ENCODE measurements at places on chromosomes 6 and 20.

DNA sequence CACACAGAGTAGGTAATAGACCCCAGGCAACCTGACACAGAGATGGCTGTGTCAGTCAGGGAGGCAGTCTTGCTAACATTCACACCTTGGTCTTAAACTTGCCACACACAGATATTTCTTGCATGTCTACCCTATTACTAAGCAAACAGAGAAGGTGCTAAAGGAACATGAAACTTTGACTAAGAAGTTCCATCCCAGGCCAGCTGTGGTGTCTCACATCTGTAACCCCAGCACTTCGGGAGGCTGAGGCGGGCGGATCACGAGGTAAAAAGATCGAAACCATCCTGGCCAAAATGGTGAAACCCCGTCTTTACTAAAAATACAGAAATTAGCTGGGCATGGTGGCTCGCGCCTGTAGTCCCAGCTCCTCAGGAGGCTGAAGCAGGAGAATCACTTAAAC is 222.4 kb upstream of the JARID2 start:
- no peak for DNase-seq

DNA sequence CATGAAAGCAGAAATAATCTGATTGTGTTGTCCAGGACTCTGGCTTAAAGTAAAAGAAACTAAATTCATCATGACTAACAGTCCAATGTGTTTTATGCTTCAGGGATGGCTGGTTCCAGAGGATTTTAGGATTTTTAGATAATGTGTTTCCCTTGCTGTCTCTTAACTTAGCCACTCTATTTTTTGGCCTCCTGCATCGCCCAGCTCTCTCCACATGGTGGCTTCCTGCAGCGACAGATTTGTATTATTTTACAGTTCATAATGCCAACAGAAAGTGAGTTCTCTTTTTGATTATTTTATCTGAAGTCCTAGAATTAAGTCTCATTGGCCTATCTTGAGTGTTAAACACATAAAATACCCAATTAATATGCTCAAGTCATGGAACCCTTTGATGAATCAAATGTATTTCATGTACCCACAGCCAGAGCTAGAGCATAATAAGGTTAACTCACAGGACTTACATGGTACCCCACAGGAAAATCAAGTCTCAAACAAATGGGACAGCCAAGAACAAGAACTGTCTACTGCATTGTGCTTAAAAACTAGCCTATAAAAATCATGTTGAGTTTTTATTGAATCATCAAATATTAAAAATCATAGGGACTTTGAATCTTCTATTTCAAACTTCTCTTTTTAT is 582.5 kb downstream of the DOK5 start:
- DNase-seq: no peak

DNA sequence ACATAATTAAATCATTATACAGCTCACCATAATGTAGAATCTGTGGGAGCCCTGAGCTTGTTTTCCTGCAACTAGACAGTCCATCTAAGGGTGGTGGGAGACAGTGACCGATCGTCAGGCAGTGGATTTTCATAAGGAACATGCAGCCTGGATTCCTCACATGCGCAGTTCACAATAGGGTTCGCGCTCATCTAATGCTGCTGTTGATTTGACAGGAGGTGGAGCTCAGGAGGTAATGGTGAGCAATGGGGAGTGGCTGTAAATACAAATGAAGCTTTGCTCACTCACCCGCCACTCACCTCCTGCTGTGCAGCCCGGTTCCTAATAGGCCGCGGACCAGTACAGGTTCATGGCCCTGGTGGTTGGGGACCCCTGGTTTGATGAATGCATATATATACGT is 141.5 kb downstream of the TBC1D7 start:
- no peak for DNase-seq

DNA sequence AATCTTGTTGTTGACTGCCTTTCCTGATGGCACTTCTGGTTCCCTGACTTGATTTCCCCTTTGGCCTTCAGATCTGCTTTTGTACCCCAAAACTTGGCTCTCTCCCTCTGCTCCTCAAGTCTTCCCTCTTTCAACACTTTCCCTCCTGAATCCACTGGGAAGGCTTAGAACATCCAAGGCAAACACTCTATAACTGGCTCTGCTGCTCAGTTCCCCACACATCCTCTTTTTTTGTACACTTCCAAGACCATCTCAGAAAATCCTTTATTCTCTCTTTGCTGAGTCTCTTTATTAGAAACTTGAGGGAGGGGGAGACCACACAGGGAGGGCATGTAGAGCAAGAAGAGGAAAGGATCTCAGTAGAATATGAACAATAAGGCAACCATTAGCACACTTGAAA is 354.1 kb downstream of the KIF16B start:
- no peak for DNase-seq

DNA sequence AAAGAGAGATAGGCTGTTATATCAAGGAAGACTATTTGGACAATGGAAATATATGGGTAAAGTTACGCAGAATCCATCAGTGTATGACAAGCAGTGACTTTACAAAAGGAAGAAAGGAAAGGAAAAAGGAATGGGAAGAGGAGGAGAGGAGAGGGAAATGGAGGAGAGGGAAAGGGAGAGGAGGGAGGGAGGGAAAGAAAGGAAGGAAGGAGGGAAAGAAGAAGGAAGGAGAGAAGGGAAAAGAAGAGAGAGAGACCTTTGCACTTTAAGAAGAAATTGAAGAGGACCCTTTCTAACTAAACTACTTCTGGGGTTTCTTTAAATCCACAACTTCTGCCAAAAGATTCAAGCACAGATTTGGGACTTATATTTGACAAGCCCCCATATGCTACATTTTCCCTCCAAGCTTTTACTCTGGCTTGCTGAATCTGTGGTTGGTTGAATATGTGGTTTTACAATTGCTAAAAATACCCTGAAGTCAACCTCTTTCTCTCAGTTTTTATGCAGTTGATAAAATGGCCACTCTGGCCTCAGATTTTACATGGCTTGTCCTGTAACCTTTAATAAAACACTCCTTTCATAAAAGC is 120.8 kb upstream of the RAB32 start:
- DNase-seq: no peak

GRCh38 chr6:157079771-157080170 is 243.5 kb downstream of the TMEM242 start:
- no peak for DNase-seq

DNA sequence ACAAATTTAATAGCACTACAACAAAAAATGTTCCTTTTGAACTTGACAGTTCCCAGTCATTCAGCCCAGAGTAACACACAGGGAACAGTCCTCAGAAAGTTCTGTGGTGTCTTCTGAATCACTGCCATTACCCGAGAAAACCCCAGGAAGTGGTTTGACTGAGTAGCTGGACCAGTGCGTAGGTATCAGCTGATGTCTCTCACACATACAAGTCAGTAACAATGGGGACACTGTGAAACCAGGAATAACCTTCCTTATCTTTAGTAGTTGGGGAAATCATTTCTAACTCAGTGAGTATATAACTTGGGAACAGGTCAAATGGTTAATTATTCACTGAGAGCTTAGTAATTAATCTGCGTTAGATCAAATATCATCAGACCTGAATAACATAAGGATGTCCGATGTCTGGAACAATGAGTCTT is 73.1 kb downstream of the HIVEP2 start:
- peak; percentile 78 for DNase-seq

DNA sequence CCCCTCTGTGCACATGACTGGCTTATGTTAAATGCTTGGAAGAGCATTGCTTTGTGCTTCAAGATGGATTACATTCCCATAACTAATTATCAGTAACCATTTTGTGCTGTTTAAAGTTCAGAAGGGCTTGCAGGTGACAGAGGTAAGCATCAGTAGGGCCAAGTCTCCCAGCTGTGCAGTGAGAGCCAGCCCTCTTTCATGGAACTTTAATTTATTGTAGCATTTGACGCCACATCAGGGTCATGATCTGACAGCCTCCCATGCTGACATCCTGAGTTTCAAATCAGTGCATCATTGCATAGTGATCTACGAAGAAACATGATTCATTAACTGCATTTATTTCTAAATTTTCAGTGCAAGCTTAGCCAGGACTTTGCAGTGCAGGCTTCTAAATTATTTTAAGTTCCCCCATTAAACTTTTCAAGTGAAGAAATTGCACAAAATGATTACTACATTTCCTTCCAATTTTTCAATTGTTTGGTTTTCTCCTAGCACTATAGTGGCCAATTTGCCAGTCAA is 380.9 kb downstream of the UTRN start:
- no peak for DNase-seq

- no peak for DNase-seq
Observed at GRCh38 chr20:46900086-46900485, 5.4 kb downstream of the EYA2 start.

- DNase-seq: no peak
Observed at GRCh38 chr20:6040958-6041807, 12.7 kb downstream of the LRRN4 start.

- no peak for DNase-seq
Observed at GRCh38 chr6:33708516-33709204, 2.8 kb downstream of the UQCC2 start.

- DNase-seq: no peak
Observed at GRCh38 chr6:52994839-52995088, 320 bp downstream of the GSTA4 start.

GRCh38 chr20:45367126-45367525 is 4.2 kb downstream of the SYS1 start:
- DNase-seq: no peak

Measured in CD4-positive, alpha-beta memory T cell (primary cell).